ENCODE measurements at places on chromosomes 4 and X.

DNA sequence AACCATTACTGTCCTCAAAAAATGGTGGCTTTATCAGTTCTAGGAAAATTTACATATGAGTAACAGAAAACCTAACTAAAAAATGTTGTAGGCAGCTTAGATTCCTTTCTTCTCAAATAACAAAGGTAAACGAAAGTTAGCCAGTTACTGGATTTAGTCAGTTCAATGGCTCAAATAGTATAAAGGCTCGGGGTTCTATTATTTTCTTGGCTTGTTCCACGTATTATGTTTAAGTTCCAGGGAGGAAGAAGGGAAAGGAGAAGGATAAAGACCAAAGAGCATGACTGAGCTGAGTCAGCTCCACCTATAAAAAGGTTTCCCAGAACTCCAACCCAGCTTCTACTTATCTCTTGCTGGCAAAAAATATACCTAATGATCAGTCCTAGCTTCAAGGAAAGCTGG lies 41.0 kb upstream of the MAB21L2 start:
- DNase-seq, result no peak

- DNase-seq, result no peak
Observed at GRCh38 chr4:183424109-183424744, 20.2 kb upstream of the CDKN2AIP start.

- no peak for DNase-seq
Observed at GRCh38 chr4:138509346-138509745, 267.2 kb upstream of the SLC7A11 start.

DNA sequence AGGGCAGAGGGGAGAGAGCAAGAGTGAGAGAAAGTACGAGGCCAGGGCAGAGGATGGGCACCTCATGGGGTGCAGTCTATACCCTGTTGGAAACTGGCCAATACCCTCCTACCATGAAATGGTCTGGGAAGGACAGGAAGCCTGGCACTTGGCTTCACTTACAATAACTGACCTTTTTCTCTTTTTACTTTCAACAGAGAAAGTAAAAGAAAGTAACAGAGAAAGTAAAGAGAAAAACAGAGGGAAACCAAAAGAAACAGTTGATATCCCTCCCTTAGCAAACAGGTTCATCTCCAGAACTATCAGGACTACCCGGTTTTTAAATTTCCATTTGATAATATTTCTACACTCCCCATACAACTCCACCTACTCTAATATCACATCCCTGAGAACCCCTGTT lies 20.6 kb downstream of the ARL13A start:
- DNase-seq, result no peak

- no peak for DNase-seq
Observed at GRCh38 chr4:153652051-153652784, 31.9 kb upstream of the TLR2 start.

- no peak for DNase-seq
Observed at GRCh38 chr4:154727540-154727939, 16.3 kb upstream of the LRAT start.

DNA sequence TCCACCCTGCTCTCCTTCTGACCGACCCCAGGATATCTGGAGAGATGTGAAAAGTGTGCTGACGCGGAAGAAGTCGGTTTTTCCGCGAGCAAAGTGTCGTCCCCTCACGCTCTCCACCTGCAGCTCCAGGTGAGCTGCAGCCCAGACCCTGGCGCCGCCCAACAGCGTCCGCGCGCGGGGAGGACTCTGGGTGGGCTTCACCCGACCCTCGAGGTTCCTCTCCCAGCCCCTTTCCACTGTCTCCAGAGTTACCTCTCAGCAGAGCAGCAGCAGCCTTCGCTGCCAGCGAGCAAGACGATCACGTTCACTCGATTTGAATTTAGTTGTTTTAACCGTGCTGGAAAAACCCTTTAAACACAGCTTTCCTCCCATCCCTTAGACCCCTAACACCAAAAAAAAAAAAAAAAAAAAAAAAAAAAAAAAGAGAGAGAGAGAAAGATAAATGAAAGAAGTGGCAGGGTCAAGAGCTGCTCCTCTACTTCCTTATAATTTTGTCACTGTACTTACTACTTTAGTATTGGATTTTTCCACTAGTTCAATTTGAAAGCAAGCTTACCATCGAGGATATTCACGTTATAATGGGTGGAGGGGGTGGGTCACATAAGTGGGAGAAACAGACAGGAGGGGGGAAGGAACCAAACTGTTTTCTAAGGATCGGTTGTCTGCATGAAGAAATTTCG lies 758 bp upstream of the NR3C2 start:
- peak; percentile 55 for DNase-seq

DNA sequence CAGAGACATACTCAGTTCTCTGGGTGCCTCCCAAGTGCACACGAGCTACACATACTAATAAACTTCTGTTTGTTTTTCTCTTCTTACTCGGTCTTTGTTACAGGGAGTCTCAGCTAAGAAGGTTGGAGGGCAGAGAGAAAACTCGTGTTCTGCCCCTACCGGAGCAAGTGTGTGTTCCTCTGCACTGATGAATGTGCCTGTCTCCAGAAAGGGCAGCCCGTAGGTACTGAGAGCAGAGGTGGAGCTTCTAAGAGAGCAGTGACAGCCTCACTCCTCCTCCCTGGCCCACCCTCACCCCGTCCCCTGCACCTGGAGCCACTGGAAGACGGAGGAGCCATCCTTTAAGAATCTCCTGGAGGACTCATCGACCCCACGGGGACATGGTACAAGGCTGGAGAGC lies 67.6 kb downstream of the MTNR1A start:
- DNase-seq, result no peak

DNA sequence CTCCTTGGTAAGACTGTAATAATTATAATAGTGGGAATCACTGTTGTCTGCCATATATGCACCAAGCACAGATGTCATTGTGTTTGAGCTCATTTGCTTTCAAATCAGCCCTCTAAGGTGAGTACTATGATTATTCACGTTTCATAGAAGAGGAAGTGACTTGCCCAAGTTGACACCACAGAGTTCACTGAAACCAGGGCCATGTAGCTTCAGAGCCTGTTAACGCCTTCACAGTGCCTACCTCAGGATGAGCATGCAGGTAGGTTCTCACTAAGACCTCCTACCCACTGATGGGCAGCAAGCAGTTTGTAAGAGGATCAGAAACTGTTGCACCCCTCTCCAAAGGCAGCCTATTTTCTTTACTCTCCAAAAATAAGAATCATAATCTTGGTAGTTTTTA lies 27.4 kb downstream of the TMPRSS11A start:
- DNase-seq, result no peak

- DNase-seq, result no peak
Observed at GRCh38 chr4:108947526-108947925, 184.7 kb upstream of the ETNPPL start.

DNA sequence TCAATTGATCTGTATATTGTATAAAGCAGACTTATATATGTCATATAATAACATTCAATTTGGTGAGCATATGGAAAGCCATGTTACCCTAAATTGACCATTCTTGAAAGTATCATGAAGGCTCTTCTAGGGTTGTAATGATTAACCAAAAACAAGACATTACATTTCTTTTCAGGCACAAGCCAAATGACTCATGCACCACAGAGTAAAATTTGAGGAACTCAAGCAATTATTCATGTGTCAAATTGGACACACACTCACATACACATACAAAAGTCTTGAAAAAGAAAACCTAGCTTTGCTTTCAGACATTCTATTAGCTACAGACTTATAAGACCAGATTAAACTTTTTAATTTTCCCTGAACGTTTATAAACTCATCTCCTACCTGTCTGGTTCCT lies 146.5 kb upstream of the PCDH18 start:
- no peak for DNase-seq

GRCh38 chr4:38281371-38282071 lies 321.3 kb downstream of the PTTG2 start:
- no peak for DNase-seq

DNA sequence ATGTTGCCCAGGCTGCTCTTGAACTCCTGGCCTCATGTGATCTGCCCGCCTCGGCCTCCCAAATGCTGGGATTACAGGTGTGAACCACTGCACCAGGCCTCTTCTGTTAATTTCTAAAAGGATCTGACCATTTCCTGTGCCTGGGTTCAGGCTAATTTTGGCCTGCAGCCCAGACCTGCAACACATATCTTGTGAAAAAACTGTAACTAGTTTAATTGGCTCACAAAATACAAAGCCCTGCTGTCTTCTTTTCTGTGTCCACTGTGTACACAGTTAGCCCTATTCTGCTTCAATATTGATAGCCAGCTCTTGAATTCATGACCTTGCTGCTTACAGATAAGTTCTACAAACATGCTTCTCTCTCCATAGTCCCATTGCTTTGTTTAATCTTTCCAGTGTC lies 753.5 kb downstream of the PDHA2 start:
- no peak for DNase-seq
